Stimulated activated CD4-positive, alpha-beta T cell treated with anti-CD3 and anti-CD28 coated beads, Interleukin-1b, Interleukin-23, amount 100 ng/mL, for 48 hours (primary cell): ENCODE measurements at places on chromosomes 5 and 9.

DNA sequence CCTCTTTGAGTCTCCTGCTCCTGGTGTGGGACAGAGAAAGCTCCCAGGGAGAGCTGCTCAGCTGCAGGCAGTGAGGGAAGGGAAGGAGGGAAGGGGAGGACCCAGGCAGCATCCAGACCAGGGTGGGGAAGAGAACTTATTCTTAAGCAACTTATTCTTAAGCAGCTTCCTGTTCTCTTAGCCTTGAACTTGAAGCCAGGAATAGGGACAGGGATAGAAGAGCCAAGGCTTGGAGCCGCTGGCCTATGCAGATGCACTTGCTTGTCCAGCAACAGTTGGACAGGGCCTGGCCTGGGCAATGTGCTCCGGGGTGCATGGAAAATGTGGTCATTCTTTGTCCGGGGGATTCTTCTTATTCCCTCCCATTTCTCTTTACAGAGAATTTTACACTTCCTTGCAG, 31.4 kb upstream of the SPTLC1 start:
- DNase-seq: no peak

GRCh38 chr9:23343226-23343625, 482.8 kb downstream of the ELAVL2 start:
- no peak for DNase-seq

GRCh38 chr5:171610686-171611085, 174.9 kb upstream of the SMIM23 start:
- DNase-seq: no peak

- DNase-seq: no peak
Measured at GRCh38 chr9:136187683-136188586, 17.0 kb downstream of the LHX3 start.

- no peak for DNase-seq
Measured at GRCh38 chr9:81191222-81191621, 498.1 kb downstream of the TLE1 start.

DNA sequence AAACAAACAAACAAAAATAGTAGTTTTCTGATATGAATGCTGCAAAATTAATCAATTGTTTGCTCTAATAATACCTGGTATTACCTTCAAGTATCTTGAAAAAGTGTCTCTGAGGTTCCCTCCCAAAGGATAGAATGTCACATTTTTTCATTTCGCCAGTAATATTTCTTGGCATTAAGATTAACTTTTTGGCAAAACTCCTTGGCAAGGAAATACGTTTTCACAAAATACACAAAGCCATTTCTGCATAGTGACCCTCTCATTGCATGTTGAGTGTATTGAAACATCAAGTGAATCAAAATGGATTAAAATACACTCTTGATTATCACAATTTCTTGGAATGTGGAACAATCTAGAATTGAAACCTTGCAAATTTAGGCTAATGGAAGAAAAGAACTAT, 230.5 kb downstream of the ATPSCKMT start:
- no peak for DNase-seq

DNA sequence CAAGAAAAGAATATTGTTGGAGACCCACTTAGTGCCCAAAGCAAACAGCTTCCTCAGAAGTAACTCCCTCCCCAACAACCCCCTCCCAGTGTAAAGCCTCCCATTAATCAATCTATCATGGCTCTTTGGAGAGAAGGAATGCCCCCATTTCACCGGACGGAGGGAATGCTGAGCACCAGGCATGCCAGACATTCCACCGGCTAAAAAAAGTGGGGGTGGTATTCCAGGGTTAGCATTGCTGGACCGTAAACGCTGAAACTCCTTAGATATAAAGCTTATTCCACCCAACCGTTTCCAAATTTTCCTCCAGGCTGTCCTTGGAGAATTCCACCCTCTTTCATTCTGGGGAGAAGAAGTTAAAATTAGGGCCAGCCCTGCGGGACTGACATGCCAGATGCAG, 363 bp upstream of the MAMDC2 start:
- no peak for DNase-seq

DNA sequence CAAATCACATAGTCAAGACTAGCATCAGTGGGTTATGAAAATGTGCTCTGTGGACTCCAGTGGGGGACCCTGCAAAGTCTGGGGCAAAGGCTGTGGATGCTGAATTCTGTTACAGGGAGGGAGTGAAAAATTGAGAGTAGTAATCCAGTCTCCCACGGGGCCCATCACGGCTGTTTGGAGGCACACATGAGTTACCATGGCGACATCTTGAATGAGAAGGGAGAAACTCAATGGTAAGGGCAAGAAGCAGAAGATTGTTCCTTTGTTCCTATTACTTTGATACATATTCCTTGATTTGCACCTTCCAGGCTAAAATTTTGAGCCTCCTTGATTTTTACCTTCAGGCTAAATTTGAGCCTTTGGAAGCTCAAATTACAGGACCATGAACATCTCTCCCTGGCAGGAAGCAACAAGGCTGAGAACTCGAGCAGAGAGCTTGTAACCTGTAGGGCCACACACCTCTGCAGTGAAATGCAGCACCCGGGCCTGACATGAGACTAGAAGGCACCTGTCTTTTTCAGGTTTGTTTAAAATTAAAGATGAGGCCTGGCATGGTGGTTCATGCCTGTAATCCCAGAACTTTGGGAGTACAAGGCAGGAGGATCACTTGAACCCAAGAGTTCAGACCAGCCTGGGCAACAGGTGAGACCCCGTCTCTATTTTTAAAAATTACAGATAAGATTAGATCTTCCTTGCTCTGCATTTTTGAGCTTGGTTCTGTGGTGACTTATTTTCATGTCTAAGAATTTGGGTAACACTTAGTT, 31.0 kb upstream of the ZFR start:
- no peak for DNase-seq

DNA sequence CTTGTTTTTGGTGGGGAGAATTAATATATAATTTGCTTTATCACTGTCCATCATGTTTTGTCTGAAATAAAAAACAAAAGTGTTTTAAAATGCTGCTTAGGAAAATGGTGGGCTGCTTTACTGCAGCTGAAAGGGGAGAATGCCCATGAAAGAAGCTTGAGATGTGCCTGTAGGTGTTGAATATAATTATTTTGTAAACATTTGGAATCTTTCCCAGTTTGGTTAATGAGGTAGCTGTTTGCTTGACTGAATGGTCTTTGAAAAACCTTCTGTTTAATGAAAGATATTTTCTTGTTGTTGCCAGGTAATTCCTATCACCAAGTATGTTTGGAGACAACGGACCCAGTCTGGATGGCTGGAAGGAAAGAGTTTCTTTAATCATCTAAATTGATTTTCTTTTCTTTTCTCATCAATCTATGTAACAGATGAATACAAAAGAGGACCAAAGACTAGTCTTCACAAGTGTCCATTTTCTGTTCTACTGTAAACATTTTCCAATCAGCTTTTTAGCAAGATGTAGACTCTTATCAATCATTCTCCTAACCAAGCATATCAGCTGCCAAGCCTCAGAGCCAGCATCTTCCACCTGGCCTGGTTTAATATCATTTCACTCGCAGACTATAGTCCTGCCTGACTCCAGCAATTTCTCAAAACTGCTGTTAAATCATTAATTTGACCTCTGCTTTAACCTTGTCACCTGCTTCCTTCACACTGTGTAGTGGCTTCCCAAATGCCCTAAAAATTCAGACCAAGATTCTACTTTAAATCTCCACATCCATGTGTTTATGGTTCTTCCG, 441.2 kb upstream of the CHD1 start:
- DNase-seq: no peak

DNA sequence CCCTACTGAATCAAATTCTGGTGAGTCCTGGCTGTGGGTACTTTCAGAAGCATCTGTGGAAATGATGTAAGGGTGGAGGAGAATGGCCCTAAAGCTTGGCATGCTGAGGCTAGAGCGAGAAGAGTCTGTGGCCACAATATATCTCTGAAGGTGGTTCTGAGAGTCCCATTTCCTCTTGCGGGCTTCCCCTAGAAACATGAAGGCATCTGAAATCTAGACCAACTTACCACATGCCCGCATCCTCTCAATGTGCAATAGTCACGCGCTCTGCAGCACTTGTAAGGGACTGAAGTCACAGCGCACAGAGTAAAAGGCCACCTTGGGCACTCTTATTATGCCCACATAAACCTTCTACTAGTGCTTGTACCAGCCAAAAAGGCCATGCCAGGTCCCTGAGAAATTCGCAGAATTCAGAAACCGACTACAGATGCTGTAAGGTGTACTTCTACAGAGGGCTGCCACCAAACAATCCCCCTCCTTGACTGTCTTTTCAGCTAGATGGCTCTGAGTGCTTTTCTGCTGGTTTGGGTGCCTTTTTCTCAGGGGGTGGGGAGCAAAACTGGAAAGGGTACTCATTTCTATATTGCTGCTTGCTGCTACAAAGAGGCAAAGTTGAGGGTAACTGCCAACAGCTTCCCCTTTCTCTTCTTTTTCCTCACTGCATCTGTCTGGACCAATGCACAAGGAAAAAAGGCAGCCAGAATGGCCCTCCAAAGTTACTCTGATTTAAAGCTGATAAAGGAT, 107.3 kb downstream of the ZDHHC21 start:
- peak; percentile 8 for DNase-seq

GRCh38 chr5:135955525-135955924, 742 bp upstream of the LECT2 start:
- DNase-seq: no peak

DNA sequence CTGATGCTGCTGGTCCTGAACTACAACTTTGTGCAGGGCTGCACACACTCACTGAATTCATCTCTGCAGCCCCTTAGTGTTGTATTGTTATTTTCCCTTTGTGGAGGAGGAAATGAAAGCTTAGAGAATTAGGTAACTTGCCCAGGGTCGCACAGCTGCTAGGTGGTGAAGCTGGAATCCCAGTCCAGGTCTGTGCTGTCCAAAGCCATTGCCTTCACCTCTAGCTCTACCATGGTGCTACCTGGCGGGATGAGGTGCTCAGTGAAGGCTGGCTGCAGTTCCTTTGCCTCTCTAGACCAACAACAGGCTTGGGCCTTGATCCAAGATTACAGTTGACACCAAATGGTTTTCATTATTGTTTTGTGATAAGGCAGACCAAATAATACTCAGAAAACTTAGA, 177.8 kb upstream of the PITX1 start:
- no peak for DNase-seq

DNA sequence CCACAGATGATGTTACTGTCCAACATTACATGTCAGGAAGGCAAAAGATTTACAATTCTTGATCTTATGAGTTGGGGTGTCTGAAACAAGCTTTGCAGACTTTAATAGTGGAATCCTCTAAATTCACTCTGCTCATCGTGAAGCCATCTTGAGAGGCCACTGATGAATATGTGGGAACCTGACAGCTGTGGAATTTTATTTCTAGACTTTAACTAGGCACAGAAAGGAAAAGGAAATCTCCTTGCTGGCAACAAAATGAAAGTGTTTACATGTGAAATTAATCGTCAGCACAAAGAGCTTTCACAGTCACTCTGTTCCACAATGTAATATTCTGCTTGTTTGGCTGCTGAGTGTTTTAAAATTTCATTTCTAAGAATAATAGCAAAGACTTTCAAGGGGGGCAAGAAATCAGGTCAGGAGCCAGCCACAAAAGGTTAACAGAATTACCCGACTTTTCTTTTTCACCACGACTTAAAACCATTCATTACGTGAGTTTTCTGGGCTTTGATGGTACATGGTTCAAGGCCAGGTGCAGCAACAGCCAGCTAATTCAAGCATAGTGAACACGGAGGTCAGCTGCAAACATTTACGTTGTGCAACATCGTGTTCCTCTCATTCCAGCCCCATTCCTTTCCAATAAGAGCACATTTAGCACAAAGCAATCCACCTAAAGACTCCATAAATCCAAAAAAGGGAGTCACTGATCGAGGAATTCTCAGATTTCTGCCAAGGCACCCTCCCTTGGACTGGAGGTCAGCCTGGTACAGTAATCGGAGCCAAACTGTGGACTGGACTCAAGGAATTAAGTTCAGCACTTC, 14.6 kb downstream of the NREP start:
- no peak for DNase-seq
